Mesendoderm (in vitro differentiated cells): ENCODE measurements at places on chromosomes 3 and 15.

DNA sequence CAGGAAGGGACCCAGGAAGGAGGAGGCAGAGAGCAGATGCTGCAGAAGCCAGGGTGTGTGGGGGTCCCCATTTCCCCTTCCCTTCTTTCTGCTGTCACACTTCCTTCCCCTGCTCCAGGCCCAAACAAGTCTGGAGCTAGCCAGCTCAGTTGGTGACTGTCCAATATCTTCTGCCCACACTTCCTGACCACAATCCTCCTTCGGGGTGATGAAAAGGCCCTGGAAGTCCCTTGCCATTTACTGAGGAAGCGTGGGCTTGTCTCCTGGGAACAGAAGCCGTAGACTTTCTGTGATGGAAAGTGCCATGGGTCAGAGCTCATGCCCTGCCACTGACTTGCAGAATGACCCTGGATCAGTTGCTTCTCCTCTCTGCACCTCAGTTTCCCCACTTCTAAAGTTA is 39.0 kb downstream of the ANAPC13 start:
- DNase-seq, result no peak

DNA sequence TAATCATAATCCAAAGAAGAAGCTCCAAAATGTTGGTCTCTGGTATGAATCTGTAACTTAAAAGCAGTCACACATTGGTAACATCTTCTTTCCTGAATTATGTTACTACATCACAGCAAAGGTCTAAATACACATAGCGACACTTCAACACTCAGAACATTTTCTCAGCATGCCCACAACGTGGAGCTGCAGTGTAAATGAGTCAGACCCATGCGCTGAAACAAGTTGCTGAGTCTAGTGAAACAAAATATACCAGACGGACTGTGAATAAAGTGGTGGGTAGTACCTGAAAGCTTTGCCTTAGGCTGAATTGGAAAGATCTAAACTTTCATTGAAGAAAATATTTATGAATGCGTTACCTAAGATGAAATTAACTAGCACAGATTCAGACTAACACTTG is 33.2 kb upstream of the GOLGA8B start:
- peak; percentile 6 for DNase-seq

DNA sequence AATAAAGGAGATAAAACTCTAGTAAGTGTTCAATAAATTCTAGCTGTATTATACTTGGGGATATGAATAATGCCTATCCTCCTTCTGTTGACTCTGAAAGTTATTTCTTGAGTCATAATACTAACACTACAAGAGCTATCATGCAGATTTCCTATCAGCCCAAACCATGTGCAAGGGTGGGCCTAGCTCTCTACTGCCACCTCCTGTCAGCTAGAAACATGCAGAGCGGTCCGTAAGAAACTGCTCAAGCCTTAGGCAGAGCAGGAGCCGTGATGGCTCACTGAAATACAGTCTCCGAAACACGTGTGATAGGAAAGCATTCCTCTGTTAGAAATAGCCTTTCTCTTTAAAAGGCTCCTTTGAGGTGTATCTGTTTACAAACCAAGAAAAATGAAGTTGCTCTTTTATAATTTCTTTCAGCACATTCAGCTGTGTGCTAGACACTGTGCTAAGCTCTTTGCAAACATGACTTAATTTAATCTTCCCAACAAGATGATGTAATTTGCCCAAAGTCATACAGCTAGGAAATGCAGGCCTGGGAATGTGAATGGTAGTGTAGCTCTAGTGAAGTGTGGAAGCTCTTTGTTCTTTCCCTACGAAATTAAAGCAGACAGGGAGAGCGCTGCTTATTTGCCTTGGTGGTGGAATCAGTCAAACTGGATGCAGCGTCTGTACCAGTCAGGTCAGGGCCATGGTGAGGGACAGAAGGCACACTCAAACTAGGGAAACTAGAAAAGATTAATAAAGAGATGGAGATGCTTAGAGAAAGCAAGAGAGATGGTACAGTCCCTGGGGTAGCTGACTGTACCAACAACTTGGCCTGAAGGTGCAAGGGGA is 43.1 kb downstream of the MTHFS start:
- DNase-seq, result peak; percentile 89

DNA sequence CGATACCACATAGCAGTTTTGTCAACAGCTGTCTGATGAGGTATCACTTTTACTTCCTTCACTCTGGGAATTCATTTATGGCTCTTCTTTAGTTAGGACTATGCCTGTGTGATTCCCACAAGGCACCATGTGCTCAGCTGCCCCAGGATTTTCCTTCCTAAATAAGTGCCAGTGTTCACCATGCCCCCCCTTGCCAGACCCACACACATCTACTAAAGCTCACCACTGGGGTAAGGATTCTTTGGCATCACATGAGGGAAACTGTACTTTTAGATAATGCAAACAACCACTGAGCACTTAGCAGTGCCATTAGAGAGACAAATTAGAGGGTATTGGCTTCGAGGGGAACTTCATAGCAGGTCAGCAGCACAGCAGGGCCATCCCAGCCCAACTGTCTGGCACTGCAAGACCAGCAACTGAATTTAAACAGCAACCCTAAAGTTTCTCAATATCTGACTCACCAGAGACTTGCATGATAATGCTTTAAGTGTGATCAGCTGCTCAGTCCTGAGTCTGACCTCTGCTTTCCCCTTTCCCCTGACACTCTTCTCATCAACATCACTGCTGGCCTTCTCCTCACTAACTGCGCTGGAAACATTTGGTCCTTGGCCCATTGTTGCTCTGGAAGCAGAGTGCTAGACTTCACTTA is 114.3 kb downstream of the STAC start:
- DNase-seq, result no peak

- no peak for DNase-seq
Observed at GRCh38 chr3:54777141-54777540, 150.7 kb downstream of the LRTM1 start.

DNA sequence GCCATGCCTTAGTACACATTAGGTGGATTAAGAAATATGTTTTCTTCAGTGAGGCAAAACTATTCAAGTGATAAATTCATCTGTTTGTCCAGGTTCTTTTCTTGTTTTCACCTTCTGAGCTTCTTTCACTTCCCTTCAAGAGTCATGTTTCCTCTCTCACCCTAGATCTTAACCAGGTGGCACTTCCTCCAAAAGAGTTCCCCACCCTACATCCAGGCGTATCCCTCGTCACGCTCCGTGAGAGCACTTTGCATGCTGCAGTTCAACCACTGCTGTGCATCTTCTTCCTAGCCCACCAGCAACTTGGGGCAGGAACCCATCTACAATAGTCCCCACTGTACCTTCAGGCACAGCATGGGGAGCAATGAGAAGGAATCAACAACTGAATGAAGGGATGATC is 28.9 kb downstream of the OSBPL10 start:
- no peak for DNase-seq

GRCh38 chr15:69172847-69173246 is 12.4 kb downstream of the GLCE start:
- DNase-seq, result no peak

DNA sequence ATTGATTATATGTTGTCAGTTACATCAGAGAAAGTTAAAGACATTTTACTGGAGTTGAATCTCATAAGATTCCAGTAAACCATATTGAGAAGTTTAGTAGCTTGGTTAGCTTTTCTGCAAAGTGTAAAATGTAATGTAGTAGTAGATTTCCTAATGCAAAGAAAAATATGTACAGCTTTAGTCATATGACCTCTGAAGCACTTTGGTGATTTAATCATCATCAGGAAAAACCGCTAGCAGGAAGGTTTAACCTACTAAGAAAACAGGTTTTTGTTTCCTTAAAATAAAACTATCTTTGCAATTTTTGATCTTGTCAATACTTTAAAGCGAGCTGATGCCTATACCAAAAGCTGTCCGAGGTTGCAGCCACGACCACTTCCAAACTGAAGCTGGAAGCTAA is 364.6 kb upstream of the ZNF385D start:
- DNase-seq, result no peak

DNA sequence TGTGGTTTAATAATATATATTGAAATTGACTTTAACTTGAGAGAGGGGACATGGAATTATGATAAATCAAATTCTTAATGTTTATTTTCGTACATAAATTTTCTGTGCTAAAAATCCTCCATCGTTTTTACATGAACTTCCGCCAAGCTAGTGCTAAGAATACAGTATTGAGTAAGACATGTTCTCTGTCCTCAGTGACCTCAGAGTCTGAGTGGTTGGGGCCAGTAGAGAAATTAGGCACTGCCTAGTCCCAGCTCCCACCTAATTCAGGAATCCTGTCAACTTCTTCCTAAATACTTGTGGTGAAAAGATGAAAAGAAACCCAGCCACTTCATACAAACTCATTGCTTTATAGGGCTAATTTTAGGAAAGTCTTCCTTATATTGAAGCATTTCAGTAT is 110.3 kb downstream of the PPP2R3A start:
- peak; percentile 18 for DNase-seq

DNA sequence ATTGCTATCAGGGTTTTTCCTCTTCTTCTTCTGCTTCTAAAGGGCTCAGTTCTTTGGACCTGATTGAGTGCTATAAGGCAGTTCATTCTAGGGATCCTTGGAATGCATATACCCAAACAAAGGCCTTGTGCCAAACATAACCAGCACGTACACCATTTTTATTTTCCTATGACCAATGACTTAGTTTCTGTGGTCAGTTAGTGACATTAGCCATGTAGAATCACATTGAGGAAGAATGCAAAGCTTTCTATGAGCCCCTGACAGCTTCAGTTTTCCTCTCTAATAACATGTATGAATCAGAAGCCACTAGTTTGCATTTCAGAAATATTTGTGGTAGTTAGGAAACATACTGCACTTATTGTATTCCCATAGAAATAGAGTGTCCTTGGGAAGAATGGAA is 240.0 kb downstream of the THRB start:
- DNase-seq, result no peak

DNA sequence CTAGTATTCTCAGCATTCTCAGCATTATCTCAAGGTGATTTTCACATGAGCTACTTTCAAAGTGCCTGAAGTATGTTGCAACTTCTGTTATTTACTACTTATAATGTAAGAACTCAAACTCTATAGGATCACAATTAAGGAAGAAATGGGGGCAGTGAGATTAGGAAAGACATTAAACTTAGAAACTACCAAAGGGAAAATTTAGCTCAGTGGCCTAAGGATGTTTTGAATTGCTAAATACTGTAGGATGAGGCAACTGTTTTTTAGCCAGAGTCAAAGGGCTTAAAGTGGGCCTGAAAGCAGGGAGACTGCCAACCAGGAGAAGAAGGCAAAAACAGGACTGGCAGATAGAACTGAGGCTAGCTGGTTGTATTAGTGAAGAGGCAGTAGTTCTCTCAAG is 55.5 kb upstream of the MBNL1 start:
- DNase-seq, result peak; percentile 4

DNA sequence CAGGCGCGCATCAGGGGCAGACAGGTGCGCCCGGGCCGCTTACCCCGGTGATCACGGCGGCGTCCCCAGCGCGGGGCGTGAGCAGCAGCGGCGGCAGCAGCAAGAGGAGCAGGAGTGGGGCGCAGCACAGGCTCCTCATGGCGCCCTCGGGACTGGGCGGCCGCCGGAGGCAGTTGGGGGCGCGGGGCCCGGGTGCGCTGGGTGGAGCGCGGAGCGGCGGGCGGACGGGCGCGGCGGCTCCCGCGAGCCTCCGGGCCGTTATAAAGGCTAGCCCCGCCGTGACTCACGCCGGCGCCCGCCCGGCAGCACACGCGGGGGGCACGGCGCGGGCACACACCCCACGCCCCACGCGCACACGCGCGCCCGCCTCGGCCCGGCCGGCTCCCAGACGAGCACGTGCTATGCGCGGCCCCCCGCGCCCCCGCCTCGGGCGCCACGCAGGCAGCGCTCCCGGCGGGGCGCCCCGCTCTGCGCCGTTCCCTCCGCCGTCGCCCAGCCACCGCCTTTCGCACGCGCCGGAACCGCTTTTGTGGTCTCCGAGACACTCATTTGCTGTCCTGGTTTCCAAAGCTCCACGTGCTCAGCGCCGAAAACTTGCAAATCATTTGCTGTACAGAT is at the start of gene PROK2:
TSS of gene PROK2 (minus strand) at position 235 of the 618 bp plus-strand sequence. CDS start at position 139, 96 bp downstream.
- peak; percentile 44 for DNase-seq

DNA sequence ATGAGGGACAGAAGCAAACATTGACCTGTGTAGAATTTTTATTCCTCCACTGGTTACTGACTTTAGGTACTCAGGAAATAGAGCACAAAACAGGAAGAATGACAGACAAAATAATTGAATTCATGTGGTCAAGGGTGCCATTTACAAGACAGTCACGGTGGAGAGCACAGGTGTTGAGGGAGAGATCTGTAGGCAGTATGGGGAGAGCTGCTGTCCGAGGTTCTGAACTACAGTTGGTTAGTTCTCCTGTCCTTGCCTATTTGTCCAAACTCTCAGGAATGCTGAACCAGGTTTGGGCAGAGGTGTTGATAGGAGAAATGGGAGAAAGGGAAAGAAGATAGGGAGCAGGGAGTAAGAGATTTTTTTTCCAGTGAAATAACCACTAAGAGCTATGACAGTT is 178.5 kb upstream of the ZBTB20 start:
- peak; percentile 76 for DNase-seq

GRCh38 chr15:29880341-29880740 is 58.1 kb upstream of the TJP1 start:
- no peak for DNase-seq

GRCh38 chr3:166860217-166860616 is 519.9 kb downstream of the ZBBX start:
- DNase-seq, result no peak

- no peak for DNase-seq
Observed at GRCh38 chr3:15831927-15832326, 34.1 kb upstream of the ANKRD28 start.

DNA sequence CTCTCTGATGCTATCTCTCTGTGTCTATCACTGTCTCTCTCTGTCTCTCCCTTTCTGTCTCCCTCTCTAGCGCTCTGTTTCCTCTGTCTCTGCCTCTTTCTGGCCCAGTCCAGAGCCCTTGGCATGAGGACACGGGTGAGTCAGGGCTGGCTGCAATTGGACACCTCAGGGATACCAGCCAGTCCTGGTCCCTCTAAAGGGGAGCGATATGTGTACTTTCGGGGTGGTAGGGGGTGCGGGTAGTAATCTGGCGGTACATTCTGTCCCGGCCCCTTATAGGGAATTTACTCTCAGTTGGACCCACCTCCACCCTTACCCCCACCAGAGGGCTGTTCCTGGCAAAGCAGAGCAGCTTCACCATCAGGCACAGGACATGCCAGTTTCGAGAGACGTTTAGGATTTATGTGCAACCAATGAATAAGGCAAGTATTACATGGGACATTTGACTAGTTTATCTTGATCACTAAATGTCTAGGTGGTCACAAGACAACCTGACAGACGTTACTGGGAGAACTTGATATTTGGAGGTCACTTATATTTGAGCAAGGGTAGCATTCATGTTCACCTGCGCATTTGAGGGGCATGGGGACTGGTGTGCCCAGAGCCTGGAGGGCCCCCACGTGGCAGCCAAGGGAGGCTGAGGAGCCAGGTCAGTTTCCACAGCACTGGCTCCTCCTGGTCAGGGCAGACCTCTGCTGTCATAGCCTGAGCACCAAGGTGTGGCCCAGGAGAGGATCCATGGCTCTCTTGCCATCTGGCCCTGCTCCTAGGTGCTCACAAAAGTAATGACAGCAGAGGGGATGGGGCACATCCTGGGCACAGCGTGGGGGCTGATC is 256.1 kb downstream of the PLCL2 start:
- DNase-seq, result no peak

- DNase-seq, result no peak
Observed at GRCh38 chr3:125214738-125215137, 2.2 kb upstream of the SLC12A8 start.

- DNase-seq, result no peak
Observed at GRCh38 chr3:111311126-111311525, 230.9 kb upstream of the CD96 start.

GRCh38 chr3:151875759-151876158 is 2.3 kb downstream of the SUCNR1 start:
- DNase-seq, result no peak
